ENCODE measurements at places on chromosomes 3 and 15.

DNA sequence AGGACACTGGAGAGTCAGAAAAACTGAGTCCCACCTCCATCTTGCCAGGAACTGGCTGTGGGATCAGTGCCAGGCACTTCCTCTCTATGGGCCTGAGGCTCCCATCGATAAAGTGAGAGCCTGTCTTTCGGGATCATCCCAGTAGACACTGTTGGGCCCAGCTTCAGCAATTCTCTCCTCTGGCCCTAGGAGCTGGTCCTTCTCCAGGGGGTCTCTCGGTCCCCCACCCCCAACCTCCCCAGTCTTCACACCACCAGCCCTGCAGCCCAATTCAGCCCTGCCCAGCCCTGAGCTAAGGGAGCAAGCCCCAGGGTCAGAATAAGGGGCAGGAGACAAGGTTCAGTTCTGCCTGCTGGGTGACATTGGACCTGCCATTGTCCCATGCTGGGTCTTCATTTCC is 4.5 kb upstream of the LCTL start:
- no peak for DNase-seq

GRCh38 chr3:117304681-117305080 is 595.1 kb downstream of the TUSC7 start:
- no peak for DNase-seq

DNA sequence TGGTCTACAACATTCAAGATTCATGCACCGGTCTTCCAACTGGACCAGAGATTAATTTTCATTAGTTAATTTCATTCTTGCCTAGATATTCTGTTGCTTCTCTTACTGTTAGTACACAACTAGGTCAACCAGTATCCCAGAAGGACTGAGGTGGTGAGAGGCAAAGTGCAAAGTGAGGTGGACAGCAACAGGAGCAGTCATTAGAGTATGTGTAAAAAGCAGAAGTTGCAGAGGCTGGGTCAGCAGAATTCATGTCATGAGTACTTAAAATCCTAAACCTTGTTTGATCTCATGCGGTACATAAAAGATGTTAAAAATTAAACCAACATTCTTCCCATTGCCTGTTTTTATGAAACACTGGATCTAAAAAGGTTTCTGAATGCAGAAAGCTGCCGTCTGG is 46.7 kb downstream of the PARP14 start:
- no peak for DNase-seq

DNA sequence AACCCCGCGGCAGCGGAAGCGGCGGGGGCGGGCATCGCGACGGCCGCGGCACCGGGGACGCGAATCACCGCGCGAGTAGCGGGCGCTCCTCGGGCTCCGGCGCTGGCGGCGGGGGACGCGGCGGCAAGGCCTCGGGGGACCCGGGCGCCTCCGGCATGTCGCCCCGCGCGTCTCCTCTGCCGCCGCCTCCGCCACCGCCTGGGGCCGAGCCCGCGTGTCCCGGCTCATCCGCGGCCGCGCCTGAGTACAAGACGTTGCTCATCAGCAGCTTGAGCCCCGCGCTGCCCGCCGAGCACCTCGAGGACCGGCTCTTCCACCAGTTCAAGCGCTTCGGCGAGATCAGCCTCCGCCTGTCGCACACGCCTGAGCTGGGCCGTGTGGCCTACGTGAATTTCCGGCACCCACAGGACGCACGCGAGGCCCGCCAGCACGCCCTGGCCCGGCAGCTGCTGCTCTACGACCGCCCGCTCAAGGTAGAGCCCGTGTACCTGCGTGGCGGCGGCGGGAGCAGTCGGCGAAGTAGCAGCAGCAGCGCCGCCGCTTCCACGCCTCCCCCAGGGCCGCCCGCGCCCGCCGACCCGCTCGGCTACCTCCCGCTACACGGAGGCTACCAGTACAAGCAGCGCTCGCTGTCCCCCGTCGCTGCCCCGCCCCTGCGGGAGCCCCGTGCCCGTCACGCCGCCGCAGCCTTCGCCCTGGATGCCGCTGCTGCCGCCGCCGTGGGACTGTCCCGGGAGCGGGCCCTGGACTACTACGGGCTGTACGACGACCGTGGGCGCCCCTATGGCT is 675 bp downstream of the RBM15B start:
- peak; percentile 22 for DNase-seq

- no peak for DNase-seq
Measured at GRCh38 chr15:34855413-34855812, 60.1 kb upstream of the ACTC1 start.

- DNase-seq: no peak
Measured at GRCh38 chr3:31785734-31786133, 195.3 kb downstream of the OSBPL10 start.

GRCh38 chr3:64055076-64055475 is 31.8 kb upstream of the PSMD6 start:
- DNase-seq: no peak

DNA sequence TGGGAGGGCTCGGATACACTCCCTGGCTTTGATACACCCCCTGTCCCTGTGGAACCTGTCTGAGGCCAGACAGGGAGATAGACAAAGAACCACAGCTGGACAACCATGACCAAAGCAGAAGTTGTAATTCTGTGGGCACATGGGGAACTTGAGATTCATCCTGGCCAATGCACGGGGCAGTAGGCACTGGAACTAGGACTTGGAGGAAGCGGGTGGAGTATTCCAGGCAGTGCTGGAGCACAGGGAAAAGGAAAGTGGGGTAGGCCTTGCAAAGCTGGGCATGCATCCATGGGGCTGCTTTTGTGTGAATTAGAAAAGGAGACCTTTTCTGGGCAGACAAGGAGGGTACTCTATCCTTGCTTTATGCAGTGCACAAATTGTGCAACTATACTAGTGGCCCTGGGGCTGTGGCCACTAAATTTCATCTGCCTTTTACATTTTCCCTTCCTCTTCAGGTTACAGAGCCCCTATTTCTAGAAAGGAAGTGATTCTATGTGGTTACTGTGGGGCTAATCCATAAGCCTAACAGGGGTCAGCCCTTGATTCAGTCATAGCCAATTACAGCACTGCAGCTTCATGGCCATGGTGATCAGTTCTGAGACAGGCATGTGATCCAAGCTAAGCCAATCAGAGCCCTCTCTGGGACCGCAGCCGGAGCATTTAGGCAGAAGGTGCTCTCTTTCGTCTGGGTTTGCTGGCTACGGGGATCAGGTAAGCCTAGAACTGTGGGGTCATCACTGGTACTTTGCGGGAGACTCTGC is 21.0 kb downstream of the CRABP1 start:
- DNase-seq: no peak

DNA sequence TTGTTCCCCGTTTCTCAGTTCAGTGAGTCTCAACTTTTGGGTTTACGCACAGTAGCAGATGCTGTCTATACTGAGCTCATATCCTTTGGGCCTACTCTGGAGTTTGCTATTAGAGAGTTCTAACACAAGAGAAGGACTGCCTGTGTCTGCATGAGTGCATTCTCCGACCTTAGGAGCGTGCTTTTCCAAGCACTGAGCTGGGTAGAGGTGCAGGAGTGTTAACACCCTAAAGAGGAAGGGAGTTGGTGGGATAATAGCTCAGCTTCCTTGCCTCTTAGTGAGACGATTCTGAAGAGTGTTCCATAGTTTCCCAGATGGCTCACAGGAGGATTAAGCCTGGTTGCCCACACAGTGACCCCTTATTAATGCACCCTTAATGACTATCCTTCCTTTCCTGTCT is 6.9 kb upstream of the OXSR1 start:
- no peak for DNase-seq

GRCh38 chr15:71125831-71126450 is 10.7 kb downstream of the THSD4 start:
- DNase-seq: no peak

GRCh38 chr3:58271901-58272501 is 34.0 kb upstream of the RPP14 start:
- no peak for DNase-seq

- no peak for DNase-seq
Measured at GRCh38 chr3:3627114-3627513, 172.1 kb upstream of the LRRN1 start.

GRCh38 chr15:68676011-68676605 is 97.3 kb downstream of the CORO2B start:
- no peak for DNase-seq

- DNase-seq: no peak
Measured at GRCh38 chr3:114809668-114810413, 337.2 kb downstream of the ZBTB20 start.

DNA sequence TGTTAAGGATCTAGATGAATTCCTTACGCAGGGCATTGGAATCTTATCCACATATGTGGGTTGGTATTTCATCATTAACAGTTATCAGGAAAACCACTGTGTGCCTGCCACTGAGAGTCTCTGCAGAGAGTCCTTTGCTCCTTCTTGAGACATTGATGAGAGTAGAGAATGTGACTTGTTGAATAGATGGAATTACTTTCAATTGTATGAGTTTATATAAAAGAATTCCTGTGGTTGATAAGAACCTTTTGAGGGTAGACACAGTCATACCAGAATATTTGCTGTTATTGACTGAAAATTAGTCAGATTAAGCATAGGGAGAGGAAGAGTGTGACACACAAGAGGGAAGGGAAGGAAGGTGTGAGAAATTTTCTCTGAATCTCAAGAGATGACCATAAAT is 30.8 kb downstream of the ARHGEF26 start:
- DNase-seq: no peak

GRCh38 chr3:179921500-179921899 is 115.2 kb downstream of the PEX5L start:
- DNase-seq: no peak

- DNase-seq: no peak
Measured at GRCh38 chr3:33004961-33005360, 53.5 kb downstream of the CCR4 start.

DNA sequence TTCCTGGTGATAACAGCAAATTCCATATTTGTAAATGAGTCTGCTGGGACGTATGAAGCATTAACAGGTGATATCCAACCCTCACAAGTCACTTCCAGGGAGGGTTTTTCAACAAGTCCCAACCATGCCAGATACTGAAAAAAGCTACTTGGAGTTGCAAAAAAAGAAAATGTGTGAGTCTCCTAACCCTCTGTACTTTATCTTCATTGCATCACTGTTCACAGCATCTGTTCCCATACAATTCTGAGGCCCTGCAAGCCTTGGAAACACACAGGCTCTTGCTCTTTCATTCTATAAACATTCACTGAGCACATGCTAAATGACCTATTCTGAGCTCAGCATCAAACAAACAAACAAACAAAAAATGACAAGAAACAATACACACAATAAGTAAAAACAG is 120.8 kb downstream of the RFTN1 start:
- DNase-seq: no peak

- no peak for DNase-seq
Measured at GRCh38 chr15:94509259-94509658, 277.9 kb downstream of the MCTP2 start.

DNA sequence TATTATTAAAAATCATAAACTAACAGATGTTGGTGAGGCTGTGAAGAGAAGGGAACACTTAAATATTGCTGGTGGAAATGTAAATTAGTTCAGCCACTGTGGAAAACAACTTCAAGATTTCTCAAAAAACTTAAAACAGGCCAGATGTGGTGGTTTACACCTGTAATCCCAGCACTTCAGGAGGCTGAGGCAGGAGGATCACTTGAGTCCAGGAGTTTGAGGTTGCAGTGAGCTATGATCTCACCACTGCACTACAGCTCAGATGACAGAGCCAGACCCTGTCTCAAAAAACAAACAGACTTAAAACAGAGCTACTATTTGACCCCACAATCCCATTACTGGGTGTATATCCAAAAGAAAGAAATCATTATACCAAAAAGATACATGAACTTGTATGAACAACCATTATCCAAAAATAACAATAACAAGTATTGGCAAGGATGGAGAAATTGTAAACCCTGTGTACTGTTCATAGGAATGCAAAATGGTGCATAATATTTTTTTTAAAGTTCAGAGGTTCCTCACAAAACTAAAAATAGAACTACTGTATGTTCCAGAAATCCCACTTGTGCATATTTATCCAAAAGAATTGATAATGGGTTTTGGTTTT is 25.5 kb downstream of the ZNF148 start:
- no peak for DNase-seq

DNA sequence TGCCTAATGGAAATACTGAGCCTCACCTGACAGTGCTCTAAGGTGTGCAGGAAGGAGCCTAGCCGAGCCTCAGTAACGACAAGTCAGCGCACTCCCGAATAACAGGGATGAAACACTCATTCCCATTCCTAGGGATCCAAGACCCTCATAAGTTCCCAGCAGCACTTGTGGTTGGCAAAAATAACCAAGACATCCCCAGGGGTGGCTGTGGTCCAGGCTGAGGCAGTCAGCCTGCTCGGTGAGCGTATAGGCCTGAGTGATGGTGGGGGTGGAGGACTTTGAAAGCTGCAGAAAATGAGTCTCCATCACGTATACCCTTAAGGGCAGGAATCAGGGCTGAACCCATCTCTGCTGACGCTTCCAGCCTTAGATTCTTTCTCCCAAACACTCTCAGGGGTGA is 120.1 kb downstream of the SMAD6 start:
- no peak for DNase-seq

GRCh38 chr3:107861904-107862303 is 228.9 kb downstream of the CD47 start:
- no peak for DNase-seq

DNA sequence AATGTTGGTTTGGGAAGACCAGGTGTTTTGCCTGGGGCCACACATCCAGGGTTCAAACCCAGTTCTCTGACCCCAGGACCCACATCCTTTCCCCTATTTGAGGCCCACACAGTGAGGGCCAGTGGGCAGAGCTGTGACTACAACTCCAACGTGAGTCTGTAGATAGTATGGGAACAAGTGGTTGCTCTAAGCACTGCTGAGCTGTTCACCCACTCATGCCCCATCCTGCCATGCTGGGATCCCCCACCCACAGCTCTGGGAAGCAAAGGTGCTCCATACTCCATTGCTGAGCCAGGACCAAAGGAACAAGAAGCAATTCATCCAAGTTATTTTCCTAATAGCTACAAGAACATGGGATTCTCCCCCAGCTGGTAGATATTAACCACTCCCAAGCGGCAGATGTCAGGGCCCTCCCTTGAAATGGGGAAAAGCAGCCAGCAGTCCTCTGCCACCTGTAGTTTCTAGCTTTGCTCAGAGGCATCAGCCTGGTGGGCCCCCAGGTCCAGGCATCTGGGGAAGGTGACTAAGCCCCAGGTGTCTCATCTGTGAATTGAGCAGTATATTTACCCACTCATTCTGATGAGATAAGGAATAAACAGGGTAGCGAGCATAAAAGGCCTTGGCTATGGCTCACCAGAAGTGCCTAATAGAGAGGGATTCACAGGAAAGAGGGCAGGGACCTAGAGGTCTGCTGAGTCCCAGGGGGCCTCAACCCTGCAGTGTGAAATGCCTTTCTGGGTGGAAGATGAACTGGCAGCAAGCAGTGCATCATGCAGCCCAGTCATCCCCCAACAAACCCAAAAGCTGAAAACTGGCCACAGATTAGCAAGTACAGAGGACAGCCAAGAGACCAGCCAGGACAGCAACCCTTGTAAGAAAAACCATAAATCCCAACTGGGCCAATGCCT is 33.4 kb downstream of the POC1A start:
- DNase-seq: no peak

DNA sequence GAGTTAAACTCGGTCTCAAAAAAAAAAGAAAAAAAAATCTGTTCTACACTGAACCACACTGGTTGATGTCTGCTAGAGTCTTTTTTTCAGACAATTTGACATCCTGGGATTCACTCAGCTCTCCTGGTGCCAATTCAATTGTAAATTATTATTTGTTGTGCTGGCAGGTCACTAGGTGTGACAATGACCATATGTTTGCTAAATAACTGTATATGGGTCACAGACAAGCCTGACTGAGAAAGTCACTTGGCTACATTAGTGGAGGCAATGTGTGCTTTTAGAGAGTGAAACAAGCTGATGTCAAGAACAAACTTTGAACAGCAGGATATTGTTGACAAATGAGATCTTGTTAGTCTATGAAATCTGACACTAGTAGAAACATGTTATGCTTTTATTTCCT is 1379.1 kb downstream of the ZPLD1 start:
- no peak for DNase-seq

- no peak for DNase-seq
Measured at GRCh38 chr3:53939086-53939582, 47.5 kb upstream of the SELENOK start.
